ENCODE measurements at places on chromosomes 2 and 18.

- no peak for DNase-seq
Observed at GRCh38 chr2:64105670-64106461, 38.4 kb downstream of the PELI1 start.

GRCh38 chr2:211649331-211649730, 889.3 kb downstream of the ERBB4 start:
- no peak for DNase-seq

- DNase-seq, result no peak
Observed at GRCh38 chr2:218329027-218329825, 27.4 kb upstream of the CATIP start.

GRCh38 chr2:200089756-200090109, 134.4 kb downstream of the MAIP1 start:
- DNase-seq, result no peak

DNA sequence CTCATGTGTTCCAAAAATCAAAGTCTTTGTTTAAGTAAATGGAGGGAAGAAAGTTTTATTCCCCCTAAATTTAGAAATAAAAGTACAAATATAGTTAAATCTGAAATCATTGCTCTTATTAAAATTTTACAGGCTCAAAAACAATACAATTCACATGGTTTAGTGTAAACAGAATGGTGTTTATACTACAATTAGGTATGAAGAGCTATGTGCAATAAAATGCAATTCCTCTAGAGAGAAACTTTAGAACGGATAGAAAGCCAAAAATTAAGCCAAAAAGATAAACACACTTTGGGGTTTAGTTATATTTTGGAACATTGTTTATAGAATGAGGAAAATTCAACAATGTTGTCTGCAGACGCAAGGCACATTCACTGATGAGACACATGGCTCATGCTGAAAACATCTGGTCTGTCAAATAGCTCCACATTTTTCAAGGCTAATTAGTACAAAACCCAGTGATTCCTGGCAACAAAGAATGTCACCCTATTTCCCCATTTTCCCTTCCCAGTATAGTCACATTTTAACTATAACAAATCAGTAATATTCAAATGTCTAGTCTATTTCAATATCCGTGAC, 103.3 kb downstream of the EXOC6B start:
- no peak for DNase-seq

GRCh38 chr2:240822280-240822847, 2.3 kb upstream of the KIF1A start:
- no peak for DNase-seq

- no peak for DNase-seq
Observed at GRCh38 chr2:98381494-98381893, 35.2 kb downstream of the CNGA3 start.
